ENCODE measurements at places on chromosomes 2 and 18.

DNA sequence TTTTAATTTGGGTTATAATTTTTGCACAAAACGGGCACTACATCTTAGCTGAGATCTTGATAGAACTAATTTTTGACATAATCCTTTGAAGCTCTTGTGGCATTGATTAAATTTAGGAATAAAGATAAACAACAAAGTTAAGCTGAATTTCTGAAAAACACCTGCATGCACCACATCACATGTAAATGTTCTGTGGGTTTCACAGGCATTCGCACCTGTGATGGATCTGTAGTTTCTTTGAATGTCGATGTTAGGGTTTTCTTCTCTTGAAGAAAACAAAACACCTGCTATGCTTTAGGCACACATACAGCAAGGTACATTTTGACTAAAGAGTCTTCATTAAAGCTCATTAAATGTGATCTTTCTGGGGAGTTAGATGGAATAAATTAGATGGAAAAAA is 60.3 kb downstream of the RPIA start:
- no peak for DNase-seq

- DNase-seq: no peak
Observed at GRCh38 chr2:3463944-3464343, 55.4 kb downstream of the ADI1 start.

- DNase-seq: no peak
Observed at GRCh38 chr2:203710226-203710625, 3.8 kb downstream of the CD28 start.

DNA sequence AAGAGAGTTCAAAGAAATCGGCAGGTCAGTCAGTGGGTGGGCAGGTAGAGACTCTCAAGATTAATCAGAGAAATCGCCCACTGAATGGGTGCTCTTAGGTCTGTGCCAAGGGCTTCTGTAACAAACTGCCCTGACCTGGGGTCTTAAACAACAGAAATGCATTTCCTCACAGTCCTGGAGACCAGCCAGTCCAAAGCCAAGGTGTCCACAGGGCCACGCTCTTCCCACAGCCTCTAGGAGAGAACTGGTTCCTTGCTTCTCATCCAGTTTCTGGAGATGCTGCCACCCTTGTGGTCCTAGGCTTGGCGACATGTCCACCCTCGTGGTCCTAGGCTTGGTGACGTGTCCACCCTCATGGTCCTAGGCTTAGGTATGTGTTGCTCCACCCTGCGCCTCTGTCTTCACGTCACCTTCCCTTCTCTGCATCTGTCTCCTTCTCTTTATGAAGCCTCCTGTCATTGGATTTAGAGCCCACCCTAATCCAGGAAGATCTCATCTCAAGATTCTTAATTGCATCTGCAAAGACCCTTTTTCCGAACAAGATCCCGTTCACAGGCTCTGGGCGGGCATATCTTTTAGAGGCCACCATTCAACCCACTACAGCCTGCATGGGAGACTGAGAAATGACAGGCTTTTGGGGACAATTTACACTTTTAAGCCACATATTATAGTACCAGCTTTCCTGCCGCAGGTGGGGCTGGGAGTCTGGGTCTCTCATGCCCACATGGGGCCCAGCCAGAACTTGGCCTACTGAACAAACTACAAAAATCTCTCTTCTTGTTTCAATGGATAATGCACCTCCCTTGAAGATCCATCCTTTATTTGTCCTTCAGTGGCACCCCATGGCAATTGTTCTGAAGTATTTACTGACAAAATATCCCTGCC is 161.3 kb downstream of the ASB1 start:
- no peak for DNase-seq

DNA sequence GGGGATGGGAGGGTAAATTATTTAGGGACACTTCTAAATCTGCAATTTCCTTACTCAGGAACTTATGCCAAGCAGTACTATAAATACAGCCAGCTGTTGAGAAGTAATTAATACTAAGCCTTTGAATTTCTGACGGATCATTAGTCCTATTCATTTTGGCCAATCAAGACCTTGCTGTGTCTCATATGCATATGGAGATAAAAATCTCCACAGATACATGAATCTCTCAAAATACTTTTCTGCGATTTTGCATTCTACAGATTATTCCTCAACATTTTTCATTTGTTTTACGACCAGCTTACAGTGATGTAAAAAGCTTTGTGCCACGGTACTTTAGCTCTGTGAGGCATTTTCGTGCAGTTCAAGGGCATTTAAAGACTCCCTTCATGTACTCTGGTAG is 16.7 kb downstream of the LANCL1 start:
- no peak for DNase-seq

DNA sequence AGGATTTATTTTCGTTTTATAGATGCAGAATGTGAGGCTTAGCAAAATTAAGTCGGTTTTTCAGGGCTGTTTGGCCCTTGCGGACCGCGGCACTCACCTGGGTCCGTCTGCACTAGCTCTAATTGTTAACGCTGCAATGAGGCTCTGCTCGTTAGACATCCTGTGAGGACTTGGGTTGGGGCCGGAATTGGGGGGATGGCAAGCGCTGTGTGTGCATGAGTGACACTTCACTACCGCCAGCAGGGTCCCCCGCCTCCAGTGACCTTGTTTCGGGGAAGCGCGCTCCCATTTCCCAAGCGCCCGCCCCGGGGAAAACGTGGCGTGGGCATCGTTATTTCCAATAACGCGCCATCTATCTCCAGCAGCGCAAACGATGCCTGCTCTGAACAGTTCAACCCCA is 54.2 kb downstream of the KCNG2 start:
- DNase-seq: no peak

Data from NCI-H524 treated with DMSO at 0.1 percent for 48 hours (cell line).